ENCODE measurements at places on chromosomes 12 and 14.

DNA sequence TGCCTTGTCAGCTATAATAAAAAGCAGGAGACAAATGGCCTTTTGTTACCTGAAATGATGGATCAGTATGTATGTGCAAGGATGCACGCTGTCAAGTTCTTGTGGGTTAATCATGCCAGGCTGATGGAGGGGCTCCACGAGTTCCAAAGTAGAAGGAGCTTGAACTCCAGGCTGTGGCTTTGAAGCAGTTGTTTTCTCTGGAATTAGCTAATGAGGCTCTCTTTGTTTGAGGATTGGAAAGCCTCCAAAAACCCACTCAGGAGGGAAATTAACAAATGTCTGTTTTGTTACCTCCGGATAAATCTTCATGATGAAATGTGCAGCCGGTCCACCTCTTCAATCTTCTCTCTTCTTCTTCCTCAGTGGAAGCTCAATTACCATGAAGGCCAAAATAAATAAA is 605.5 kb downstream of the DIO2 start:
- no peak for DNase-seq

GRCh38 chr12:3152892-3153291 is 75.7 kb downstream of the TSPAN9 start:
- no peak for DNase-seq

DNA sequence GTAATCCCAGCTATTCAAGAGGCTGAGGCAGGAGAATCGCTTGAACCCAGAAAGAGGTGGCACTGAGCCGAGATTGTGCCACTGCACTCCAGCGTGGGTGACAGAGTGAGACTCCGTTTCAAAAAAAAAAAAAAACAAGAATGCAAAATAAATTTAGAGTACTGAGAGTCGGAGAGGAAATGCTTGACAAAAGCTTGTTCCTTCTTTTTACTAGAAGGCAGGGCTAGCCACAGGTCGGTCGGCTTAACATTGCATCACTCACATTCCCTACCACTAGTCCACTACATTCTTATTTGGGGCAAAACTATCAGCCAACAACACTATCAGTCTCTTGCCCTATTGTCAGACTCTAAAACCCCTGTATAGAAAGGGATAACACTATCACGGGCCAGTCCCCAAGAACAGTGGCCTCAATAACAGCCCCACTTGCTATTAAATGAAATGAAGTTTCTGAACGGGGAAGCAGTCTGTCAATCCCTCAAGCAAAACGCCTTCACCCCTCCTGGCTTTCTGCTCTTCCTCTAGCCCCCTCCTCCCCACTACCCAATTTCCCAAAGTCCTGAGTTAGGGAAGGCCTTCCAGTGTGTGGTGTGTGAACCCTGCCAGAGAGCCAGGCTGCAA is 1.0 kb downstream of the RNF41 start:
- DNase-seq, result peak; percentile 64

- DNase-seq, result no peak
These were observed 75.9 kb downstream of the NINJ2 start for GRCh38 chr12:587132-588023.

DNA sequence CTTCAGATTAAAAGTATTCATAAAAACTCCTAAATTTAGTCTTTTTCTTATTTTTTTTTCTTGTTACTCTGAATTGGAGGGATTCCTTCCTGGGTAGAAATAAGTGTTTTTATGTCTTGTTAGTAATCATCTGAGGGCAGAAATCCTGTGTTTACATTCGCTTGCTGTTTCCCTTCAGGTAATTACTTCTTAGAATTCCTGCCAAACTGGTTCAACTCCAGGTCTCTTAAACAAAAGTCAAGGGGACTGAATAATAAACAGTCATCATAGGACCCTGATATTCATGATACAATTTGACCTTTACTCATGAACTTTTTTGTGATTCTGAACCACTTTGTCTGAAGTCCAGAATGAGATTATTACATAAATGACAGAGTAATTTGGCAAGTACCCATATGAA is 843.9 kb downstream of the FLRT2 start:
- DNase-seq, result no peak

- DNase-seq, result no peak
These were observed 54.3 kb upstream of the LRTM2 start for GRCh38 chr12:1766110-1766509.
